Amniotic epithelial cell (primary cell): ENCODE measurements at places on chromosomes 5 and 9.

GRCh38 chr5:370311-370958, 48.9 kb downstream of the AHRR start:
- no peak for DNase-seq

DNA sequence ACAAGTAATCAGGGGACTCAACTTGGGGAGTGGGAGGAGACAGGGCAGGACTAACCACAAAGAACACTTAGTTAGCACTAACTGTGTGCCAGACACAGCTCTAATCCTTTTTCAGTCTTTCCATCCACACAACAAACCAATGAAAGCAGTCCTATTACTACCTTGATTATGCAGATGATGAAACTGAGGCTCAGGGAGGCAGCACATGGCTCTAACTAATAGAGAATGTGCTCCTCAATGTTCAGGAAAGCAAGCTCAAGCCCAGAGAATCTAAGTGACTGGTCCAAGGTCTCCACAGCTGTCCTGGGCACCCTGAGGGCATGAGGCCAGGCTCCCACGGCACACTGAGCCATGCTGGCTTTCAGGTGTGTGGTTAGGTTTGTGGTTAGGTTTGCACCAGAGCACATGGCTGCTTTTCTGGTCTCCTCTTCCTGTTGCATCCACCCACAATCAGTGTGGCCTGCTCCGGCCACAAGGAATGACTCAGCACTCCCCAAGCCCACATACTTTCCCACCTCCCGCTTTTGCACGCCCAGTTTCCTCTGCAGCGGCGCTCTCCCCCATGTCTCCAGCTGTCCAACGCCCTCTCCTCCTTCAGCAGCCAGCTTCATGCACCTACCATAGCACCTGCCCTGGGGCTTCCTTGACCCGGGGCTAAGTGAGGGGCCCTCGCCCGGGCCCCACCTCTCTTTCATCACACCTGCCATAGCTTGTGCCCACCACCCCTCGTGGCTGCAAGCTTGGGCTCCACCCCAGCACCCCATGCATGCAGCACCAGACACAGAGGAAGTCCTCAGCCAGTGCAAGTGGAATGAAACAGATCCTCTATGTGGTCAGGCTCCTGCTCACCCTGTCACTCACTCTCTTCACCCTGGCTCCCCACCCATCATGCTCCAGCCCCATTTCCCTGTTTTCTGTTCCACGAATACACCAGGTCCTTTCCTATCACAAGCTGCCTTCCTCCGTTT, 133.1 kb downstream of the GABBR2 start:
- peak; percentile 91 for DNase-seq

GRCh38 chr9:134318941-134319305, 7.3 kb upstream of the RXRA start:
- DNase-seq: no peak

- no peak for DNase-seq
Measured at GRCh38 chr9:34409154-34409553, 32.5 kb upstream of the MYORG start.

DNA sequence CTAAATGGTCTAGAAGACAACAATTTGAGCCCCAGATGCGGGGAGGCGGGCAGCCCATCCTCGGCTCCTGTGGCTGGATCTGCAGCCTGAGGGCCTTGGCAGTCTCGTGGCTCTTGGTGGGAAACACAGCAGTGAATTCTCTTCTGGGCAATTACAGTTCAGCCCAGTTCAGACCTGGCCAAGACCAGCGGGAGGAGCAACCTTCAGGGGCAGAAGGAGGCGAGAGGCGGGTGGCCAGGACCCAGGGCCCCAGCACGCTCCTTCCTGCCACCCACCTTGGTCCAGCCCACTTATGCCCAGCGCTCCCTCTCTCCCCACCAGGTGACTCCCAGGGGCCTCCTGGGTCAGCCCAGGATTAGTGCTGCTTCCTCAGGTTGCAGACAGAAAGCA, 7.8 kb downstream of the MYMK start:
- DNase-seq: no peak

DNA sequence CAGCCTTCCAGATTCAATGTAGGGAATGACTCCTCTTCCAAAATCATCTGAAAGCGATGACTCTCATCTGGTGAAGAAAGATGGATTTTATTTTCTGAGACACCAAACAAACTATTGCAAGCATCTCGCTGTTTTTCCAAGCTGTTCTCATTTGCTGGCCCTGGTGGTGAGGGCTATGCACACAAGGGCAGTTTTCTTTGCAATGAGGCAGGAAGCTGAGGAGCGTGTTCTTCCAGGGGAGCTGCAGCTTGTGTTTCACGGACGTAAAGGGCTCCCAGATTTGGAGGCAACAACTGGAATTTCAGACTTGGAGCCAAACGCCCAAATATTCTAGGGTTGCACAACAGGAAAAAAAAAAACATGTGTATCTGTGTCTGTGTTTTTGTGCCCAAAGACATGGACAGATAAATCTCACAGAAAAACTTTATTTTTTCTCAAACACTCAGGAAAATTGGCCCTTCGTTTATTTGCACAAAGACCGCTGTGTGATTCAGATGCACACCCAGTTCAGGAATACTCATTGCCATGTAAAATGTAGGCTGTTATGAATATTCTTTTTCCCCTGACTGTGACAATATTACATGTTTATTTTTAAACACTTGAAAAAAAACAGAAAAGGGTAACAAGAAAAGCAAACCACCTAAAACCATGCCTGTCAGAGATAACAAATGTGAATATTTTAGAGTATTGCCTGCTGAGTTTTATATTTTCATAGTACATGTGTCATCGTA, 151.3 kb downstream of the GAS1 start:
- peak; percentile 79 for DNase-seq

DNA sequence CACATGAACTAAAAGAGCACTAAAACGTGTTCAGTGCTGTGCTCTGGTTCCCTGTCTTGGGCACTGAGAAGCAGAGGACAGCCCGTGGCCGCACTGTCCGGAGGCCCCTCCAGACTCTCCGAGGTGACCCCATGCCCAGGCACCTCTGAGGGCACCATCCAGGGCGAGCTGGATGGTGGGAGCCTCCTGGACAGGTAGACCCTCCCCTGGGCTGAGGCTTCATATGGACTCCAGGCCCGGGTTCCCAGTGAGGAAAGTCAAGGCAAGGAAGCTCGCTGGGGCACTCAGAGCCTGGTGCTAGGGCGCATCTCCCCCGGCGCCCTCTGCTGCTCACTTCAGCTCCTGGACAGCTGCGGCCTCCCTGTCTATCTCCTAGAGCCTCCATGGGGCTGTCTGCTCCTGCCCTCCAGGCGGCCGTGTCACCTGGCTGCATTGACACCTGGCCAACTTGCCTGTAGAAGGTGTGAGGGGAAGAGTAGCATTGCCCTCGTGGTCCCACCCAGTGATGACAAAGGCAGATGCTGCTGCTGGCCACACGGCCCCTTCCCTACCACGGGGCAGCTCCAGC, 178.2 kb upstream of the IRX1 start:
- no peak for DNase-seq

- DNase-seq: no peak
Measured at GRCh38 chr9:5089737-5090136, 95.7 kb downstream of the INSL6 start.

DNA sequence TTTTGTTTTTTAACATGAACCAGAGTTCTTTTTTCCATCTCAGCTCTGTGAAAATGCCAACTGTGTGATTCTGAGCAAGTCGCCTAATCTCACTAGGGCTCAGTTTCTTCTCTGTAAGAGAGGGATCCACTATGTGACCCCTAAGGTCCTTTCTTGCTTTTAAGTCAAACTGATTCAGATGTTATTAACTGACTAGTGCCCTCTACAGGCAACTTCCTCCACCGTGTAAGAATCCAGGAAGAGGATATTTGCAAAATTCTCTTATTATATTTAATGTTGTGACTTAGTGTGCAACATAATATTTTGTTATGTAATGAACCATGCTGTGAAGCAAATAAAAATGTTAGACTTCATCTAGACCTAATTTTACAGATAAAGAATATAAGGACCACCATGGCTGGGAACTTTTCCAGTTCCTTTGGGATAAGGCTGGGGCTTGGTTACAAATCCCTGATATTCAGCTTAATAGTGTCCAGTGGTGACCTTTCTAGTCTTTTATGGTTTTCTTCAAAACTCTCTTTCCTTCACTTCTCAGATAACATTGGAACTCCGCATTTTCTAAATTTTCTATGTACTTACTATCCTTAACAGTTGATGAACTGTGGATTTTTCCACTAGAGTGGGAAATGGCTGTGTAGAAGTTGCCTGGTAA, 244.7 kb downstream of the PIK3R1 start:
- peak; percentile 69 for DNase-seq
